ENCODE measurements at places on chromosomes 16 and 17.

- DNase-seq: no peak
Observed at GRCh38 chr17:2416010-2416734, 15.3 kb upstream of the MNT start.

- no peak for DNase-seq
Observed at GRCh38 chr17:50189550-50190292, 11.7 kb downstream of the COL1A1 start.

DNA sequence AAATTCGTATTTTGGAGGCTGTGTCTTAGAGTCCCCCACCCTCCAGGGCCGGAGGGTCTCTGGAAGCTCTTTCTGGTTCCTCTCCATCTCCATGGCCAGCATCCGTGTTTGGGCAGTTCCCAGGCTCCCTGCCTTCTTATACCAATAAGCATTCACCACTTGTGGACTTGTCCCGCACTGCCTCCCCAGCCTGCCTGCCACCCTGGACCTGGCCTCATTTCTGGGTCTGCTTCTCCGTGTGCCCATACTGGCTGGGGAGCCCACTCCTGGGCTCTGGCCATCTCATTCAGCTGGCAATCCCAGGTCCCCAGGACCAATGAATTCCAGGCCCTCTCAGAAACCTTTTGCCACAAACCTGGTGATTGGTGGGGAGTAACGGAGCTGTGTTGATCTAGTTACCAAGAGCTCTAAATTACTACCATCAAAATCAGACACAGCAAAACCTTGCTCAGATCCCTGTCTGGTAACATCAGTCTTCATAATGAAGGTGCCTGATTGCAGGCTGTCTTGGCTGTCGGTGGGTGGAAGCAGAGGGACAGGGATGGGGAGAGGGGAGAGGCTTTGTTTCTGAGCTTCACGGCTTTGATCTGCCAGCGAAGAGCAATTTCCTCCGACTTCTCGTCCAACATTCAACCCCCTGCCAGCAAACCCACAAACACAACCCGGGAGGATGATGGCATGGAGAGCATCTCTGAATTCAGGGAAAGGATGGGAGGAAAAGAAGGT, 27.7 kb upstream of the CRHR1 start:
- no peak for DNase-seq

DNA sequence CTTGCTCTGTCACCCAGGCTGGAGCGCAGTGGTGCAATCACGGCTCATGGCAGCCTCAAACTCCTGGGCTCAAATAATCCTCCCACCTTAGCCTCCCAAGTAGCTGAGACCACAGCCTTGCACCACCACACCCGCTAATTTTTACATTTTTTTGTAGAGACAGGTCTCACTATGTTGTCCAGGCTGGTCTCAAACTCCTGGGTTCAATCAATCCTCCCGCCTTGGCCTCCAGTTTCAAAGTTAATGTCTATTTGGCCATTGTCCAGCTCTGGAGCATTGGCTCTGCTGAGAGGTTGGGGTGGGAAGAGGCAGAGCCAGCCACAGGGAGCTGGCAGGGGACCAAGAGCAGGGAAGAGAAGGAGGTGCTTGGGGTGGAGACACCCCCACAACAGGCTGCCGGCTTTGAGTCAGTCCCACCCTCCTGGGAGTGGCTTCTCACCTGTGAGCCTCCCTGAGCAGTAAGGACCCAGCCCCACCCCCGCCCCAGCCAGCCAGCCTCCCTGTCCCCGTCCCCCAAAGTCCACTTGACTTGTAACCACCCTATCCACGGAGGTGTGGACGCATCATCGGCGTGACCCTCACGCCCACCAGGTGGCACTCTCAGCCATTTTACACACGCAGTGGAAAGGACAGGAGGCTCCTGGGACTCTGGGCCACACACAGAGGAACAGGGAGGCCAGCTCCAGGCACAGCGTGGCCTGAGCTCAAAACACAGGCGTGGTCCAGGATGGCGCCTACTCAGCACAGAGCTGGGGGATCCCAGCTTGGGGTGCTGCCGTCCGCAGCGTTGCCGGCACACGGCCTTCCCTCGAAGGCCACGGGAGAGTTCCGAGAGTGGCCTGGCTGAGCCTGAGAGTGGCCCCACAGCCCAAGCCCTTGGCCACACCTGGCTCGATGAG, 22.8 kb upstream of the PVALEF start:
- no peak for DNase-seq

GRCh38 chr17:58960068-58960467, 146.6 kb downstream of the TRIM37 start:
- DNase-seq: no peak

- no peak for DNase-seq
Observed at GRCh38 chr16:67248073-67248400, 742 bp upstream of the SLC9A5 start.

DNA sequence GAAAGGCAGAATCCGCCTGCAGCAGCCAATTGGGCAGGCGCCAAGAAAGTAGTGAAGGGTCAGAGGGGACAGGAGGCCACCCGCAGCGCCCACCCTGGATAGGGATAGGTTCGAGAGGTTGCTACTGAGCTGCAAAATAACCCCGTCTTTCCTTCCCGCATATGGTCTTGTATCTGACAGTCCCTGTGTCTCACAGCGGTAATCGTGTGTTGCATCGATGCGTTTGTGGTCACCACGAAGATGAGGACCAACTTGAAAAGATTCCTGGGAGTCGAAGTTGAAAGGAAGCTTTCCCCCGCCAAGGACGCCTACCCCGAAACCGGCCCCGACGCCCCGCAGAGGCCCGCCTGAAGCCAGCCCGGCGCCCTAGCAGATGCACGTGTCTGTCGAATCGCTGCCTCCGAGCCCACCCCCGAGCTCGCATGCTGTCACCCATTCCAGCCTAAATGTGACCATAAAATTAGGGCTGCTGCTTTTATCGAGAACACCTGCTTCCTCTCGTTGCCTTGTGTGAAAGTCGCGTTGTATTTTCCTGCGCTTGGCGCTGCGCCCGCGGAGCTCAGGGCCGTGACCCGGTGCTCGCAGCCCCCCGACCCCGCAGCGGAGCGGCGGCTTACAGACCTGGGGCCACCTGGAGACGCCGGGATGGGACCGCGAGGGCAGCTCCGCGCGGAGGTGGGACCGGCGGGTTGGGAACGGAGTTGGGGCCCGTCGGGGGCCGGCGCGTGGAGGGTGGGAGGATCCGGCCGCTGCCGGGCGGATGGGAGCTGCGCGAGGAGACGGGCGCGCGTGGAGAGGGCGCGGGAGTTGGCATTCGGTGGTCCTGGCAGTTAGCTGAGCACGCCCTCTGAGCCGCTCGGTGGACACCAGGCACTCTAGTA, at the start of gene CMTM2:
CMTM2 (plus strand) TSS at position 813 of the 881 bp plus-strand sequence. CDS start 145 bp downstream, outside the sequence.
- DNase-seq: no peak

DNA sequence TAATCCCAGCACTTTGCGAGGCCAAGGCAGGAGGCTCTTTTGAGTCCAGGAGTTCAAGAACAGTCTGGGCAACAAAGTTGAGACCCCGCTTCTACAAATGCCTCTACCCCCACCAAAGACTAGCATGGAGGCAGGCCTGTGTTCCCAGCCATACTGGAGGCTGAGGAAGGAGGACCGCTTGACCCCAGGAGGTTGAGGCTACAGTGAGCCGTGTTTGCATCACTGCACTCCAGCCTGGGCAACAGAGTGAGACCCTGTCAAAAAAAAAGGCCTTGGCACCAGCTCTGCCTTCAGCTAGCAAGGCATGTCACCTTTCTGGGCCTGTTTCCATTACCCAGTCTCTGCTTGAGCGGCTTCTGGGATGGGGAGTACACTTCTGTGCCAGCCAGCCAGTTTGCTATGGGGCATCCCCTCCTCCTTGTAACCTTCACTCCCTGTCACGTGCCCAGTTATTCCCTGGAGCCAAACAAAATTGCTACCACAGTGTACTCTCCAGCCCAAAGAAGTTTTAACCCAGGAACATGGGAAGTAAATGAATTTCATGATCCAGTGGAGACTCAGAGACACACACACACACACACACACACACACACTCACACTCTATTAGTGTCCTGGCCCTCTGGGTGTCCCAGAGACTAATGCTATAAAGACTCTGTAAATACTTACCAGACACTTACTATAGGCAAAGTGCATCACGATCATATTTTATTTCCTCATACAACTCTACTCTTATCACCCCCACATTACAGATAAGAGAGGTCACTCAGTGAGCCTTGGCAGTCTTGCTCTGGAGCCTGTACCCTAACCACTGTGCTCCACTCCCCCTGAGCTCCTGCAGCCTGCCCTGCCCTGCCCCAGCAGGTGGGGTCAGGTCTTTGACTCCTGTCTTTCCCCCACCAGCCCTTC, 2.5 kb downstream of the CISD3 start:
- no peak for DNase-seq

- no peak for DNase-seq
Observed at GRCh38 chr17:77163001-77163400, 22.2 kb downstream of the SEC14L1 start.

DNA sequence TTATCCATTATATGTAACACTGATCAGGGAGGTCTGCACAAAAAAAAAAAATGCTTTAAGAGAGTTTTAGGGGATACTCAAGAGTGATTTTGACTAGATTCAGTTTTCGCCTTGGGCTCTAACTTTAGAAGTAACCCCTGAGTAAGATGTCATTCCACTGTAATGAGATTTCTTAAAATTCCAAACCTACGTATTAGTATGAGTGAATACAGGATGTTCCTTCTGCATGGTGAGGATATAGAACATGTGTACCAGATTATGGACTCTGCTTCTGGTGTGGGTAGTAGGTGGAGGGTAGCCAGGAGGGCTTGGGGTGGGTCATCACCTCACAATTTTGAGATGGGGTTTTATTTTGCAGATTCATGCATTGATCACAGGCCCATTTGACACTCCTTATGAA, 4.3 kb downstream of the UBE2Z start:
- DNase-seq: no peak

GRCh38 chr17:40547785-40548478, 17.3 kb downstream of the CCR7 start:
- no peak for DNase-seq

GRCh38 chr17:19364699-19365498, 2.4 kb upstream of the B9D1 start:
- no peak for DNase-seq

All from cortex of kidney (tissue), 1 donor.